ENCODE measurements at places on chromosomes 3 and 15. TPM values are rescaled to one million over a fixed set of nuclear protein-coding genes. Genes with fewer than 3 reads are reported as not detected.

Gene CMSS1
- 64.3 TPM for total RNA-seq

Gene THBS1
- 567 TPM for total RNA-seq

Gene MAGI1
- total RNA-seq: 8.0 TPM

Gene MASP1
- total RNA-seq: not detected

Gene ATP13A4
- total RNA-seq: not detected

Gene PRKAR2A
- total RNA-seq: 24.1 TPM

Gene UROC1
- not detected for total RNA-seq

GRCh38 chr15:72169236-72169920 lies 28.2 kb downstream of the GRAMD2A start:
- DNase-seq: no peak

DNA sequence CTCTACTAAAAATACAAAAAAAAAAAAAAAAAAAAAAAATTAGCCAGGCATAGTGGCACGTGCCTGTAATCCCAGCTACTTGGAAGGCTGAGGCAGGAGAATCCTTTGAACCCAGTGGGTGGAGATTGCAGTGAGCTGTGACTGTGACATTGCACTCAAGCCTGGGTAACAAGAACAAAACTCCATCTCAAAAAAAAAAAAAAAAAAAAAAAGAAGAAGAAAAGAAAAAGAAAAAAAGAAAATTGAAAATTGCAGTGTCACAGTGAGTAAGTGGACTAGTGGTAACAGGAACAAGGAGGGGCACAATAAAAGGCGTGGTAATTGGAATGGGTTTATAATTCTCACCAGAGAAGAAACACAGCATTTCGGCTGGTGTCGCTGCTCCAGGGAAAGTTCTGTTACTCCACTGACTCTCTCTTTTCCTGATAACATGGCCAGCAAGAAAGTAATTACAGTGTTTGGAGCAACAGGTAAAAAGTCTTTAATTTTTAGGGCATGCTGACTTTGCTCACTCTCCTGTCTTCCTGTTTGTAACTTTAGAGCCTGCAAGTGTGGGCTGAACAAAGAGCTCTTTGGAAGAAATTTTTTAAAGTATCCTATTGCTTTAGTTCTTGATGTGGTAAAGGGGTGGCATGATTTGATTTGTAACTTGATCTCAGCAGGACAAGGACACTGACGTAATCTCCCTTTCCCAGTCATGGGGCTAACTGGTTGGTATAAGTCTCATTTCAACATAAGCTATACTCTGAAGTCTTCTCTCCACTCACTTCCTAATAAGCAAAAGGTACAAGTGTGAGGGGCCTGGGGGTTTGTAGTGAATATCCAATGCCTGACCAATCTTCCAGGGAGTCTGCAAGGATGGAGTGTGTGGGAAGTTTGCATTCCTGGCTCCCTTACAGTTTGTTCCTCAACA lies 22.1 kb upstream of the TRA2B start:
- DNase-seq: peak; percentile 72

- DNase-seq: no peak
These were observed 92.7 kb downstream of the DLG1 start for GRCh38 chr3:197205675-197206074.

DNA sequence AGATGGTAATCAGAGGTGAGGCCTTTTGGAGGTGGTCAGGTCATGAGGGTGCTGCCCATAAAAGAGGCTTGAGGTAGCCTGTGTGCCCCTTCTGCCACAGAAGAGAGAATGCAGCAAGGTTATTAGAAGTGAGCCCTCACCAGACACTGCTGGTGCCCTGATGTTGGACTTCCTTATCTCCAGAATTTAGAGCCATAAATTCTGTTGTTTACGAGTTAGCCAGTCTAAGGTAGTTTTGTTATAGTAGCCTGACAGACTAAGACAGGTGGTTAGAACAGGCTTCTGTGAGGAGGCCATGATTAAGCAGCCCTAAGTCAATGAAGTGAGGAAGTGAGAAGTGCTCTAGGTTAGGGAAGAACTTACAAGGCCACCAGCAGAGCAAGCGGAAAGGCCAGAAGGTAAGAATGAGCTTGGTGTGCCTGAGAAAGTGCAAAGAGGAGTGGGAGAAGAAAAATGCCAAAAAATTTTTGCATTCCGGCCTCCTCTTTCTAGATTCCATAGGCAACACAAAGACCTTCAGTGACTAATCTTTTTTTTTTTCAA lies 44.2 kb upstream of the STT3B start:
- DNase-seq: no peak

GRCh38 chr3:24196526-24196925 lies 251.4 kb downstream of the NR1D2 start:
- DNase-seq: peak; percentile 3

DNA sequence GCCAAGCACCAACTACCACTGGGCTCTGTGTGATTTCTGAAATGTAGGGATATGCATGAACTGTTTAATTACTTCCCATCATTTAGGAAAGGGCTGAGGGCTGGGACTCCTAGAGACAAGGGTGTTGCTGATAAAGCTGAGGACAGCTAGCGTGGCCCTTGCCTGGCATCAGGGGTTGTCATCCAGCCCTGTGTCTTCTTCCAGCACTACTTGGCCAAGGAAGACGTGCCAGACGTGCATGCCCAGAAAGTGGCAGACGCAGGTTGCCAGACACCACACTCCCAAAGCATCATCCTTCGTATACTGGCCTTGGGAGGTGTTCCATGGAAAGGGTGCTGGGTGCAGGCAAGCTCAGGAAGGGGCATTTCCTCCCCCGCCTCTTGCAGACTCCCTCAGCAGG lies 64.8 kb downstream of the LRIG1 start:
- DNase-seq: no peak

- DNase-seq: no peak
These were observed 39.9 kb upstream of the LDHAL6B start for GRCh38 chr15:59166601-59167265.

DNA sequence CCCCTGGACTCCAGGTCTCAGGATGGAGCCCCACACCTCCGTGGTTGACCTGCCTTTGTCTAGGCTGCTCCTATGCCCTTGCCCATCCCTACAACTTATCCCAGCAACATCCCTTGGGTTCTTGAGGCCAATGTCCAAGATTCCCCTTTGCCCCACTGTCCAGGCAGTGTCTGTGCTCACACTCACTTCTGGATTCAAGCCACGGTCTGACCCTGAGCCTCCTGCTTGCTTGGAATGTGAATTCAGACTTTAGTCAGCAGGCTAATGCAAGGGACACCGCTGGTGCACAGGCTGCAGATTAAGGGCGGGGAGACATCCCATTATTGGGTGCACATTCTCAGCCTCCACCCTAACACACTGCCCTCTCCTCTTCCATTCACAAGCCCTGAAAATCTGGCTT lies 154.1 kb downstream of the WNT5A start:
- peak; percentile 2 for DNase-seq

DNA sequence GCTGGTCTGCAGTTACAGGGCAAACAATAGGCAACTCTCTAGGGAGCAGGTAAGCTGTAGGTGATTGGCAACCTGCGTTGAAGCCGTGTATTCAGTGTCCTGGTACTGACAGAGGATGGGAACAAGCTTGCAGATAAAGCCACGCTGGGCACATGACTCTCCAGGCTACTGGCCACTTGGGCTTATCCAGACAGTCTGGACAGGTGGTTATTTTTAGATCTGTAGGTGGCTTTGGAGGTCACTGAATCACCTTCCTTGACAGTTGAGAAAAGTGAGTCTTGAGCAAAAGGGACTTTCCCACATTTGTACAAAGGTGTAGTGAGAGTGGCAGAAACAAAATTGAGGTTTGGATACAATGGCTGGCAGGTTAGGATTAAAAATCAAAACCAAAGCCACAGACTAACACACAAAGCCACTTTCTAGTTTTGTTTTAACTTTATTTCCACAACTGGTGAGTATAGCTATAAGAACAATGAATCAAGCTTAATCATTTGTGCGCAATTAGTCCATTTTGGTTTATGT lies 22.3 kb upstream of the IL1RAP start:
- DNase-seq: peak; percentile 19

GRCh38 chr15:77667338-77668234 lies 34.9 kb upstream of the LINGO1 start:
- DNase-seq: no peak

GRCh38 chr3:157373783-157374182 lies 62.9 kb upstream of the PTX3 start:
- no peak for DNase-seq

- DNase-seq: peak; percentile 63
These were observed 54.4 kb downstream of the FEZF2 start for GRCh38 chr3:62318752-62319569.

GRCh38 chr3:13303410-13303809 lies 116.7 kb downstream of the NUP210 start:
- no peak for DNase-seq

DNA sequence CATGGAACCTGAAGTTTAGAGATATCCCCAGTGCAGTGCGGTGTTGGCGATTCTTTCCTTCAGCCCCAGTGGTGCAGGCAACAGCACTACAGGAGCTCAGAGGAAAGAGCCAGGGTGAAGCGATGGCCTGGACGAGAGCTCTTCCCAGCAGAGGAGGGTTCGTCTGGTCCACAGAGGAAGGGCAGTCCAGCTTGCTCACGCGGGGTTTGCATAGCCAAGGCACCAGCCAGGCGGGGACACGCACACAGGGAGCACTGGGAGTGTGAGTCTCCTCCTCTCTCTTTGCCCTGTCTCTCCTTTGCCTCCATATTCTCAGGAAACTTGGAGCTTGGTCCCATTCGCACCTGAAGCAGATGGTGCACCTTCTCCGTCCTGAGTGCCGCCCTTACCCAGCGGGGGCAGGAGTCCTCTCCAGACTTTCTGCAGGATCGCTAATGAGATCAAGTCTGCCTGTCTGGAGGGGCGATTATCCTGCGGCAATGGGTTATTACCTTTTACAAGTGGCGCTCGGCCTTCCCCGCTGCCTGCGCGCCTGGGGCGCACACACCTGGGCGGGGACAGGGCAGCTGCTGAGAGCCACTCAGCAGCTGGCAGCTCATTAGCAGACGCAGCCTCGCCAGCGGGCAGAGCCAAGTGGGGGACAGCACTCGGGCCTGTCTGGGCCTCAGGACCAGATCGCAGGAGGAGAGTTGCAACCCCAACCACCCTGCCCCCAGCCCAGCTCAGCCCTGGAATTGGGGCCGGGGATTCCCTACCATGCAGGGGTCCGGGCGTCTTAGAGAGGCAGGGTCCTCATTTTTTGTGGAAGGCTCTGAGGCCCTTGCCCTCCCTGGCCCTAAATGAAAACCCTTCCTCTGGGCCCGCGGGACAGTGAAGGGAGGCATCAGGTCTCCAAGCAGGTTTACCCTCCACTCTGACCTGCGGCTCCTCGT lies 119.0 kb upstream of the MEF2A start:
- no peak for DNase-seq
